ENCODE measurements at places on chromosomes 2 and 18.

DNA sequence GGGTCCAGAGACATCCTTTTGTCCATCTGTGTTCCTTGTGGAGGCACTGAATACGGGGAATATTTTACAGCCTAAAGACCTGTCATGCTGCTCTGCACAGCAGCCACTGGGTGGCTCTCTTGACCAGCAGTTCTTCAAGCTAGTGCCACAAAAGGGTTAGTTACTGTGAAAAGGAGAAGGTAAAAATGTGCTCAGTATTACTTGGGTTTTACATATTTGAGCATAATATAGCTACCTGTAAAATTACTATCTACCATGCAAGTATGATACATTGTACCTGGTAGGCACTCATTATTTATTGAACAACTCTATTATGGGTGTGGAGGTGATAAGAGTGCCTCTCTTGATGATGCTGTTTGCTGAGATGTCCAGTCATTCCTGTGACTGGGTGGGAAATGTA, 23.6 kb downstream of the FZD5 start:
- DNase-seq: peak; percentile 63

DNA sequence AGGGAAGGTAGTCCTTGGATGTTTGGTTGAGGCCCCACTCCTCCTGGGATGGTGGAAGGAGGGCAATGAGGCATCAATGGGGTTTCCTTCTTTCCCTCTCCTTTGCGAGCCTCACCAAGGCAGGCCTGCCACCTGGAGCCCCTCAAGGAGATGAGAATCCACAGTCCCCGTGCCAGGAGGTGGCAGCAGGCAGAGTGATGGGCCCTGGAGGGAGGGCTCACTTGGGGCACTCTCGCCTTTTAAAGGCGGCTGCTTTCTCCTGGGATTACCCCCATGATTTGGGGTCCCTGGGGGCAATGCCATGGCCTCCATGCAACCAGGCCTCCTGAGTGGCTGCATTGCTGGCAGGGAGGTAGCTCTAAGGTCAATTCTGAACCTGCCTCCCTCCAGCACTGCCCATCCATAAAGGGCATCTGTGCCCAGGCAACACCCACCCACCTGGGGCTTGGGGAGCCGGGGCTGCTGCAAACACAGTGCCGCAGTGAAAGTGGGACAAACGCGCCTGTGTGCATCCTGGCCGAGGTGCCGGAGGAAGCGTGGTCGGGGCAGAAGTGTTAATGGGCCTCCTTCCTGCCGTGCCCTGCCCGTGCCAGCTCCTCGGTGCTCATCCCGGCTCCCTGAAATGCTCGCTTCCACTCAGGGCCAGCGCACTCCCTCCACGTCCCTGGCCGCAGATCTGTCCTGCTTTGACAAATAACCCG, 55.9 kb downstream of the ZFP36L2 start:
- DNase-seq: no peak

DNA sequence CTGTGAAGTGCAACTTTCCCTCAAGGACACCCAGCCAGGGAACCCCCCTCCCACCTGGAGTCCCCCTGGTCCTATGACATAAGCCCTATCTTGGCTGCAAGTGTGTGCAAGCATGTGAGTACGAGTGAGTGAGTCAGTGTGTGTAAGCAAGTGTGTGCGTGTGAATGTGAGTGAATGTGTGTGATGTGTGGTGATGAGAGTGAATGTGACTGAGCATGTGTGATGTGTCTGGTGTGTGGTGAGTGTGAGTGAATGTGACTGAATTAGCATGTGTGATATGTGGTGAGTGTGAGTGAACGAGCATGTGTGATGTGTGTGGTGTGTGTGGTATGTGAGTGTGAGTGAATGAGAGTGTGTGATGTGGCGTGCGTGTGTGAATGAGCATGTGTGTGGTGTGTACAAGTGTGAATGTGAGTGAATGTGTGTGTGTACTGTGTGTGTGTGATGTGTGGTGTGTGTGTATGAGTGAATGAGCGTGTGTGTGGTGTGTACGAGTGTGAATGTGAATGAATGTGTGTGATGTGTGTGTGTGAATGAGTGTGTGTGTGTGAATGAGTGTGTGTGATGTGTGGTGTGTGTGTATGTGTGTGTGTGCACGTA, 68.8 kb upstream of the SMAD7 start:
- no peak for DNase-seq

DNA sequence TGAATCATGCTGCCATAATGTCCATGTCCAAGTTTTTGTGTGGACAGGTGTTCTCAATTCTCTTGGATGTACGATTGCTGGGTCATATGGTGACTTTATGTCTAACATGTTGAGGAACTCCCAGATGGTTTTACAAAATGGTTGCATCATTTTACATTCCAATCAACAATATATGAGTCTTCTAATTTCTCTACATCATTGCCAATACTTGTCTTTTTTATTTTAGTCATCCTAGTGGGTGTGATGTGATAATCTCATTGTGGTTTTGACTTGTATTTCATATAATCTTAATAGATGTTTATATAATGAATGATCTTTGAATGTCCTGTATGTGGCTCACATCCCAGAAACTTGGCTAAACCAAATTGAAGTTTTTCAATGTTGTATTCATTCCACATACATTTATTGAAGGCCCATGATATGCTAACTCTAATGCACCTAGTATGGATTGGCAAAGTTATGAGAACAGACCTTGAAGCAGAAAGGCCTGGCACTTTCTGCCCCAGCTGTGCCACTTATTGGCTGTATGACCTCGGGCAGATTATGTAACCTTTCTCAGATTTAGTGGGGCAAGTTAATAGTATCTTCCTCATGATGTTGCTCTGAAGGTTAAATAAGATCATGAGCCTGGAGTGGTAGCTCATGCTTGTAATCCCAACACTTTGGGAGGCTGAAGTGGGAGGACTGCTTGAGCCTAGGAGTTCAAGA, 205.4 kb downstream of the RAB3GAP1 start:
- DNase-seq: no peak

- DNase-seq: no peak
These were observed 322.0 kb downstream of the SUCLG1 start for GRCh38 chr2:84137034-84137433.

- no peak for DNase-seq
These were observed 77.1 kb downstream of the HS1BP3 start for GRCh38 chr2:20573620-20574422.

DNA sequence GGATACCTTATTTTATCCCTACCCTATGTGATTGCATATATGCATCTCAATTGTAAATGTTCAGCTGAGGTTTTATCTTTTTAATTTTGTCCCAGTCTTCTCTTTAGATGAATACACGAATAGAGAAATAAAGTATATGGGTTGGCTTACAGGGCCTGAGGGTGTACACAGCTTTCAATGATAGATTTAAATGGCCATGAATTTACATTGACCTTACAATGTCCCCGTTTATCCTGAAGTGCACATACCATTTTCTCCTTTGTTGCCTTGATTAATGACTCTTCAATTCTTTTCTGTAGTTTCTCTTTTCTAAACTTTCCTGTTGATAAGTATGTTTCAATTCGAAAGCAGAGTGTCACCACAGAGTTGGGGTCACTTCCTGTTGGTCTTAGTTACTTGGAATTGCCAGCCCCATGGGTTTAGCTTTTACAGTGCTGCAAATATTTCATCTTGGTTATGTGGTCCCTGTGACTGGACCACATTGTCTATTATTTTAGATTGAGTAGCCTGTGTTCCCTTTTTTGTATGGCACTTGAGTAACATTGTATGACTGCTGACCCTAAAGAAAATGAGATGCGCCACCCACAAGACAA, 1616.3 kb upstream of the ACVR2A start:
- DNase-seq: no peak

GRCh38 chr2:224776795-224777558, 60.8 kb upstream of the CCDC195 start:
- DNase-seq: no peak

DNA sequence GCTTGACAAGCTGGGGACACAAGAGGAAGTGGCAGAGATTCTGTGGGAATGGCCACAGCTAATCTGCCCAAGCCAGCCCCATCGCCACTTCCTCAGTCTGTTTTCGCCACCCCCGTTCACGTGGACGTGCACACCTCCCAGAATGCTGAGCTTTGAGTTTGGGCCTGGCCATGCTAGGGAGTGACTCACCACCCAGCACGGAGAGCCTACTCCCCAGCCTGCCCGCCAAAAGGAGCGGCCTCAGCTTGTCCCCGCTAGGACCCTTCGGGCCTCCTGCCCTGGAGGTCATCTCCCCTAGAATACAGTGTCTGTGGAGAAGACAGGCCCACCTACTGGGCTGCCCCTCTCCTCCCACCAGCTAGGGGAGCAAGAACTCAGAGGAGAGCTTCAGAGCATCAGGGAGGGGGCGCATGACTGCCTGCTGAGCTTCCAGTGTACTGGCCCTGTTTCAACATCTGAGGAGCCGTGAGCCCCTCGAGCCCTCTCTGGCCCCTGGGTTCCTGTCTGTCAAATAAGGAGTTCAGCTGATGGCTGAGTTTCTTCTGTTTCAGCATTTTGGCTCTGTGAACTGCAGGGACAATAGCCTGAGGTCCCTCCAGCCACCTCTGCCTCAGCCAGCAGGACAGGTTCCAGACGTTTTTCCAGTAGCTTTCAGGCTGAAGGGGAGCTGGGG, 5.1 kb downstream of the SLC35F6 start:
- no peak for DNase-seq

DNA sequence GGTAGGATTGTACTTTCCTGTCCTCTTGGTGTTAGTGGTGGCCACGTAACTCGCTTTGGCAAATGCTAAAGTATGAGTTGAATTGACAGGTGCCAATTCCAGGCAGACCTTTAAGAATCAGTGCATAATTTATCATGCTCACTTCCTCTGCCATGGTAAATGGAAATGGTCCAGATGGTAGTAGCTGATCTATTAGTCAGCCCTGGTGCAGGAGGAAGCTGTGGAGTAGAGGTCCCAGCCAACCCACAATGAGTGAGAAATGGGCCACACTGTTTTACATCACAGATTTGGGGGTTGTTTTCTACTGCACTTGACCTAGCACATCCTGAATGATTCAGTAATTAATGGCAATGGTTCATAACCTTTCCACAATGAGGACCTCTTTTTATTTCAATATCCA, 104.4 kb downstream of the RGPD3 start:
- no peak for DNase-seq

DNA sequence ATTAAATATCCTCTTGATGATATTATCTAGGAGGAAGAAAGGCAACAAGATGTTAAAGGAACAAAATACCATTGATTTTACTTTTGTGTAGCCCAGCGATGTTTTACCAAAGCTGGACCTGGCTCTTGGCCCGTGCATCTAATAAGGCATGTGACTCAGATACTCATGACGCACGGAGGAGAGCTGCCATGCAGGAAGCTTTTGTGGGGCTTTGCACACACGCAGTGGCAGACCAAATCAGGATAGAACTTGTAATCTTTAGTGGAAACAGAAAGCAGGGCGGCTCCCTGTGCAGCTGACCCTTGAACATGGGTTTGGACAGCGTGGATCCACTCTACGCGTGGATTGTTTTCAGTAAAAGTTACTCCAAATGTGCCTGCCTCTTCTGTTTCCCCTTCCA, 190.0 kb downstream of the NAPG start:
- DNase-seq: peak; percentile 59

- DNase-seq: no peak
These were observed 19.1 kb upstream of the BCL2L11 start for GRCh38 chr2:111101592-111101991.

DNA sequence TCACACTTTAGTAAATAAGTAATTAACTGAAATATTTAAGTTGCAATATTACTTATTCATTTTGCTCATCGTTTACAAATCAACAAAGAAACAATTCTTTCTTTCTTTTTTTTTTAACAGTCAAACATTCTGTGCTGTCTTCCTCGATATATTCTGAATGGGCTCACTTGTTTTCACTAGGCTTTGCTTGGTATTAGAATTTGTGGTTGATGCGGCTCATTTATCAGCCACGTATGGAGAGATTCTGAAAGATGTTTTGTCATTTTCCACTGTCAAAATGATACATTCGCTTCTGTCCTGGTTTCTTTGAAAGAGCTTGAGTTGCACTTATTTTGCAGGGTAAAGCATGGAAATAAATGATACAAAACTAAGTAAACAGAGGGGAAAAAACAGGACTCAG, 323.7 kb downstream of the LRRTM1 start:
- peak; percentile 84 for DNase-seq

DNA sequence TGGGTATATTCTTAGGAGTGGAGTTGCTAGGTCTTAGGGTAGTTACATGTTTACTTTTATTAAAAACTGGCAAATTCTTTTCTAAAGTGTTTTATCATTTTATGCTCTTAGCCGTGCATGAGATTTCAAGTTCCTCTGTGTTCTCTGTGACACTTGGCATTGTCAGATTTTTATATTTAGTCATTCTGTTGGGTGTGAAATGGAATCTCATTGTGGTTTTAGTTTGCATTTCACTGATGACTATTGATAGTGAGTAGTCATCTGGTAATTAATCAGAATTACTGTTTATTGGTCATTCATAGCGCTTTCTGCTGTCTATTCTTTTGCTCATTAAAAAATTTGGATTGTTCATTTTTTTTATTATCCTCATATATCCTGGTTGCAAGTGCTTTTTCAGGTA, 34.1 kb downstream of the RAB3GAP1 start:
- DNase-seq: no peak

DNA sequence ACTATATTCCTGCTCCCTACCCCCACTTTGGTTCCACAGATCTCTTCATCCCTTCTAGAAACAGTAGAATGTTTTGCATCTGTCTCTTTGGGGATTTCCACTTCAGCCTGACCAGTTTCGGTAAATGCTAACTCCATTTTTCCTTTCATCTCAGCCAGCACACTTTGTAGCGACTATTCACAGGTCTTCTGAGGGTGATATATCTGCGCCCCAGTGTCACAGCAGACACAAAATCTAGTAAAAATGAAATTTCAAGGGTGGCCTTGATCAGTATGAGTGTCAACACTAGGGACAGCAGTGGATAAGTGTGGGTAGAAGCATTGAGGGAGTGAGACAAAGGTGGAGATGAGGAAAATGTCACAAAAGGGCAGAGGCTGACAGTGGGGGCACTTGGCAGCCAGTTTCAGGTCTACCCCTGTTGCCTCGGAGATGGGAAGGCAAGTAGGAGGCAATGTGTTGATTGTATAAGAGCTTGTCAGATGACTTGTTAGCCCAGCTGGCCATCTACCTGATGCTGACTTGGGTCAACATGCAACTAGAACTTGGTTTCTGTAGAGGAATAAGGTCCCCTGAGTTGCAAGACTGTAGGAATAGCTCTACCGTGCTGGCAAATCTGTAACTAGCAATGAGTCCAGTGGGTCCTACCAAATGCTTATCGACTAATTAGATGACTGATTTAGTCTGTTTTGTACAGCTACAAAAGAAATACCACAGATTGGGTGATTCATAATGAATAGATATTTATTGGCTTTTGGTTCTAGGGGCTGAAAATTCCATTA, 60.7 kb downstream of the CXCR4 start:
- no peak for DNase-seq

All from COLO829 (cell line).